Dermis blood vessel endothelial cell (primary cell): ENCODE measurements at places on chromosomes 6 and 20. TPM values are rescaled to one million over a fixed set of nuclear protein-coding genes. Genes with fewer than 3 reads are reported as not detected.

The FGD2 gene
- not detected in 2 replicates for total RNA-seq

GRCh38 chr6:79543411-79543810 is 6.2 kb upstream of the LCA5 start:
- no peak for DNase-seq

- no peak for DNase-seq
Observed at GRCh38 chr6:90406142-90406794, 109.6 kb upstream of the BACH2 start.

DNA sequence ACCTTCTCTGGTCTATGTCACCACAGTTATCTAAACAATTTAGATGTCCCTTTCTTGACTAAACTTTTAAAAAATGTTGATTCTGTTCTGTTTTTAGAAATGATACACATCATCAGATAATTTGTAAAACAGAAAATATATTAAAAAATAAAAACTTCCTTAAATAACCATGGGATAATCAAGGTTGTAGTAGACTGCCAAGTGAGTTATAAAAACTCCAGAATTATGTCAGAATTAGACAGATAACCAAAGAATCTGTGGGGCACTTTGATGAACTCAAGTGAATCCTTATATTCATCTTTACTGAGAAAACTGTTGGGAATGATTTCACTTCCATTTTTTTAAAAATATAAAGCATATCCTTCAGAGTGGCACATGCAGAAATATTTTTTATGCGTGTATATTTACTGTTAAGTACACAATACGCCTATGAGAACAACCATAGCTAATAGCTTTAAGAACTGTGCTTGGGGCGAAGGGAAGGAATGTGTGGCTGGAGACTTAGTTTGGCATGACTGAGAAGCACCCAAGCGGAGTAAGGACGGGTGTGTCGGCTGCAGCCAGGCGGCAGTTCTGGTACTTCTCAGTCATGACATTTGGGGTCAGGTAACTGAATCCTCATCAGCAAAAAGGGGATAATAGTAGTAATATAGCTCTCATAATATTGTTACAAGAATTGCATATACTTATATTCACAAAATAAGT is 604.7 kb upstream of the CITED2 start:
- no peak for DNase-seq

- no peak for DNase-seq
Observed at GRCh38 chr20:21167261-21167660, 41.4 kb downstream of the KIZ start.

- DNase-seq, result peak; percentile 21
Observed at GRCh38 chr6:139262519-139263300, 29.1 kb downstream of the TXLNB start.

DNA sequence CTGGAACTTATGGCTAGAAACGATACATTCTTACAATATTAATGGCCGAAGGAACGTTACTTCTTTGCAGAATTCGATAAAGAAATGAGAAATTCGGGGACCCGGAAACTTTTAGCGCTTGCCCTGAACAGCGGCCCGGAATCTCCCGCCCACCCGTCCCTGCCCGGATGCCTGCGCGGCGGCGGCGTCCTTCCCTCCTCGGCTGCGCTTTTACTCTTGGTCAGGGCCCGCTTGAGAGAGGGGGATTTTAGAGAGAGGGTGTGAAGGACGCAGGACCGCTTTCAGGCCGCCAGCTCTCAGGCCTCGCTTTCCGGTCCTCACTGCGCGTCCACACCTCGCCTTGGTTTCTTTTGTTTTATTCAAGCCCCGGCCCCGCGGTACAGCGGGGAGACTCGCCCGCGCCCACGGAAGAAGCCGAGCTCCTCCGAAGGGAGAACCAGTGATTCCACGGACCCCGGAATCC is 243.7 kb downstream of the ARID1B start:
- peak; percentile 71 for DNase-seq

DNA sequence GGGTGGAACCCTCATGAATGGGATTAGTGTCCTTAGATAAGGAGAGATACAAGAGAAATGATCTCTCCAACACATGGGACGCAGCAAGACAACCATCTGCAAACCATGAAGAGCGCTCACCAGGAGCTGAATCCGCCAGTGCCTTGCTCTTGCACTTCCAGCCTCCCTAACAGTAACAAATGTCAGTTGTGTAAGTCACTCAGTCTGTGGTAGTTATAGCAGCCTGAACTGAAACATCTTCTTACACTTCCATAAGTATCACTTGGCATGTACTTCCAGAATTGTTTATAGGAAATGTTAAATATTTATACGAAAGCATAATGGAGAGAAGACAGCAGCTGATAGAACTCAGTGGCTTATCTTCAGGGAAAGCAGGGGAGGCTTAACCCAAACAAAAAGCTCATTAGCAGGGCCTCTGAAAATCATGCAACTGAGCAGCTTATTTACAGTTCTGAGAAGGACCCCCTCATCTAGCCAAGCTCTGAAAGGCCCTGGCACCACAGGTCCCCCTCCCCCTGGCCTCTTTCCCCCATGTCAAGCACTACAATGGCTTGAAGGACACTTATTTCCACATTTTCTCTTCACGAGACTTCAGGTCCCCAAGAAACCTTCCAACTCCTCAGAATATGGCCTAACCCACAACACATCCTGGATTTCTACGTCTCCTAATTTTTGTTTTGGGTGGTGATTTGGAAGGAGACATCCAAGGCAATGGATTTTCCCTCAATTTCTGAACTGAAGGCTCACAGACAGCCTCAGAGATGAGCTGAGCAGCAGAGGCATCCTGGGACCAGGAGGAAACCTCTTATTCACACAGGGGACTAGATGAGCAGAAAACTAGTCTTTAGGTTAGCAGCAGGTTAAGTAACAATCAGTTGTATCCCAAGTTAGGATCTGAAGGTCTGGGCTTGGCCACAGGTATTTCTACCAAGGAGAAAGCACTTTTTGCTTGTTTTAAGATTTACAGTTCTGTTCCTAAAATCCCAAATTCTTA is 49.1 kb downstream of the GCLC start:
- DNase-seq, result no peak

DNA sequence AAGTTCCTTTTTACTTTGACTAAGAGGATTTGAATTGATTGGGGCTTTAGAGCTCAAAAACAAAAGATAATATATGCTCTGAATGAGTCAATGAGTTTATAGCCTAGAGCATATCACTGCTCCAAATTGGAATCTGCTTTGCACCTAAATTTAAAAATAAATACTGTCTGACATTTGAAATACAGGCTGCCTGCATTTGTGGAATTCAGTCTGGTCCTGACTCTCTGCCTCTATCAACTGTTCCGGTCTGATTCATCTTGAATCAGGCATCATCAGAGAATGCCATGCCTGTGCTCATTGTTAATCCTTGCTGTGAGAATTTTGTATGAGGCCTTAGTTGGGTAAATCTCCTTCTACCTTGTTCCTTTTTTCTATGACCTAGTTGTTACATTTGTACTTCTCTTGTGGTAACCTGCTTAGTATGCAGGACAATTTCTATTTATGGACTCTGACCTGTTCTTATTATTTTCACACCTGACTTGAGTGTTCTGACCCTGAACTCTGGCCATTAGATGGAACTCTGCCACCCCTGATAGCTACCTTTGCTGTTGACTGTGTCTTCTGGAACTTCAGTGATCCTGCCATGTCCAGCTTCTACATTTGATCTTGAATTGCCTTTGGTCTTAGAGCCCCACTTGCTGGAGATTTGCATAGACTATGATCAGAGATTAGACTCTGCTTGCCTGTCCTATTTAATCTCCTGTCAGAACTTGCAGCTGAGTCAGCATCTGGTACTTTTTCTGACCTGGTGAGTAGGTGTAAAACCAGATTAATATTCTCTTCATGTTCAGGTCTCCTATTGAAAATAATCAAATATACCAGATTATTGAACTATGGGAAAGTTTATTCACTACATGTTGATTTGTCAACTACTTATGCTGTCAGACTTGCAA is 442.7 kb upstream of the HS3ST5 start:
- no peak for DNase-seq

DNA sequence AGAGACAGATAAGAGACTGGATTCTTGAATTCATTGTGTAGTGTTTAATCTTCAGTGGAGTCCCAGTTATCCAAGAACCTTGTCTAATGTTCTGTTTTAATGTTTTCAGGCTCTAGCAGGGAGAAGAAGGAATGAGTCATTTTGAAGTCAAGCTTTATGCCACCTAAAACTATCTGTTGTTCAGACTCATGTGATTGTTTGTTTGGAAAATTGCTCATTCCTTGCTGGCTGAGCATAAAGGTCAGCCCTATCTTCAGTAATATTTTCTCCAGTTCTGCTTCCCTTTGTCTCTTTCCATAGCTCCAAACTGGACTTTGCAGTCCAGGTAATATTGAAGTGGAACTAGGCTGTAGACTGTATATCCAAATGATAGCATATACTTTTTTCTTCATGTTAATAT is 34.2 kb downstream of the CLVS2 start:
- DNase-seq, result no peak

- DNase-seq, result no peak
Observed at GRCh38 chr6:22030730-22031619, 265.9 kb downstream of the PRL start.

GRCh38 chr6:37952027-37952426 is 132.5 kb downstream of the ZFAND3 start:
- DNase-seq, result no peak
